GM23248 (cell line): ENCODE measurements at places on chromosomes 16 and 17. TPM values are rescaled to one million over a fixed set of nuclear protein-coding genes. Genes with fewer than 3 reads are reported as not detected.

DNA sequence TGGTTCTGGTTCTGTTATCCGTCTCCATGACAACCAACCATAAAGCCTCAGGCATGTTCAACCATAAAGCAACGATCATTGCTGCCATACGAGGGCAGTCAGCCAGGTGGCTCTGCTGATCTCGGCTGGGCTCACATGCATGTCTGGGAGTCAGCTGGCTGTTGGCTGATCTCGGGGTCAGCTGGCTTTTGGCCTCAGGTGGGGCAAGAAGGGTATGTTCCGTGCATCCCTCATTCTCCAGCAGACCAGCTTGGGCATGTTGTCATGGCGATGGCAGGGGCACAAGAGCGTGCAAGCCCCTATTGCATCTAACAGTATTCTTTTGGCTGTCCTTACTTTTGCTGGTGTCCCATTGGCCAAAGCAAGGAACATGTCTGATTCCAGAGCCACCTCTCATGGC is 86.2 kb downstream of the ABCC6 start:
- peak; percentile 13 for DNase-seq

- DNase-seq: no peak
Measured at GRCh38 chr16:266258-267164, 9.2 kb downstream of the RGS11 start.

DNA sequence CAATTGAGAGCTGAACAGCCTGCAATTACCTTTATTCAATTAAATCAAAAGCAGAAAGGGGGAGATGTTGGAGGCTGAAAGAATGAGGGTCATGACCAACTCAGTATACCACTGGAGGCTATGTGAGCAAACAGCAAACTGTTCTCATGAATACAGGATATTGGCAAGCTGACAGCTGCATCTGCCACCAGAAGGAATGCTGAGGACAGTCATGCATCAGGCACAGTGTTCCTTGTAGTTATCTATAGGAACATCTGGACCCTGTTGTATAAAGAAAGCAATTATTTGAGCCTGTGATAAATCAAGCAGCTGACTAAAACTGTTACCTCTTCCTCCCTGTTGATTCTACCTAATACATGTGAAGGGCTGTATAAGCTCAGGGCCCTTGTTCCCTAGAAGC is 2064.6 kb downstream of the TP53TG3F start:
- no peak for DNase-seq

Gene MYH11
- not detected in 2 replicates for total RNA-seq

GRCh38 chr17:51398687-51399086 is 138.3 kb downstream of the UTP18 start:
- no peak for DNase-seq

Gene TP53TG3F
- not detected in 2 replicates for total RNA-seq

DNA sequence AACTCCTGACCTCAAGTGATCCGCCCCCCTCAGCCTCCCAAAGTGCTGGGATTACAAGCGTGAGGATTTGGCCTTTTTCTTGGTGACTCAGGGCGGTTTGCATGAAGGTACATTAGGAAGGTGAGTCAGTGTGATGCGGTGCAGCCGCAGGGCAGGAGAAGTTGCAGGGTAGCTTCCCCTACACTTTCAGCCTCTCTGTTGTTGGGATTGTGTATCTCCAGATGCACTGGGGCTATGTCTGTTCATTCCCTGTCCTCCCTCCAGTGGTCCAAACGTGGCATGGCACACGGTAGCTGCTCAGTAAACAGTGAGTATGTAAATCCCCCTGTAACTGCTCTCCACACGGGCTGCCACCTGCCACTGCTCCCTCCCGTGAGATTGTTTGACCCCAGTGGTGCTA is 109.1 kb upstream of the CDC42EP4 start:
- peak; percentile 32 for DNase-seq

Gene AXIN2
- total RNA-seq: 2.3 and 2.4 TPM in 2 replicates

Gene C16orf92
- total RNA-seq: not detected in 2 replicates

GRCh38 chr16:80226499-80226898 is 314.3 kb upstream of the DYNLRB2 start:
- no peak for DNase-seq

DNA sequence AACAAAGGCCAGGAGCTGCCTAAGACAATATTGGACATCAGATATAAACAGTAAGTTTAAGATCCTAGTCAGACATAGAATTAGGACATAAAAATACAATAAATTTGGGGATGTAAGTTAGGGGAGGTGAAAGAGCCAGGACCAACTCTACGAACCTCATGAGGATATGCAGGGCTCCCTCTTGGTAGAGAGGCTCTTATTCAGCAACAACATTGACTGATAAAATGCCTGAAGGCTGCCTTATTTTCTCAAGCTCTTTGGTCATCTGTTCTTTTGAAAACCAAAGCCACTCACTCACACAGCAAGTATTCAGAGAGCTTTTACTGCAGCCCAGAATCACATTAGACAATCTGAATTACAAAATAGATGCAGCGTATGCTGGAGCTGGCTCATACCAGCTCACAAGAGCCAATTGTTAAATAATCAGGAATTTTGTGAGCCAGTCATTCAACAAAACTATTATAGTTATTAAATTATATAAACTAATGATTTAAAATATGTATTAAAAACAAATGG is 108.6 kb upstream of the CLEC3A start:
- peak; percentile 42 for DNase-seq

Gene SLC16A11
- not detected in 2 replicates for total RNA-seq

Gene KRTAP3-1
- total RNA-seq: not detected in 2 replicates

GRCh38 chr17:73371836-73372235 is 60.0 kb upstream of the CDC42EP4 start:
- no peak for DNase-seq

- DNase-seq: no peak
Measured at GRCh38 chr16:89198417-89199240, 1.7 kb downstream of the SLC22A31 start.

DNA sequence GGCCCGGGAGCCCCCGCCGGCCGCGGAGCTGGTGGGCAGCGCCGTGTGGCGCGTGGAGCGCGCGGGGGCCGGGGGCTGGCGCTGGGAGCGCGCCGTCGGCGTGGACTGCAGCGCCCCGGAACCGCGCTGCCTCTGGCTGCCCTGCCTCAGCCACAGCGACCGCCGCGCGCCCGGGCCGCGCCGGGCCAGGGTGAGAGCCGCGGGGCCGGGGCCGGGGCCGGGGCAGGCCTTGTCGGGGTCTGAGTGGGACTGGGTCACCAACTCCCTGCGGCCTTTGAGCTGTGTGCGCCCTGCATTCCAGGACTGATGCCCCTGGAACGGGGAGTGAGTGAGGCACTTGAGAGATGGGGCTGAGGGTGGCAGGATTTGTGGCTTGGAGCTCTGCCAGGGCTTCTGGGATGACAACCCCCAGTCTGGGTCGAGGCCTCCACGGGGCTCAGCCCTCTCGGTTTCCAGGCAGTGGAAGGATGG is 25.7 kb downstream of the ARHGAP23 start:
- DNase-seq: peak; percentile 62

DNA sequence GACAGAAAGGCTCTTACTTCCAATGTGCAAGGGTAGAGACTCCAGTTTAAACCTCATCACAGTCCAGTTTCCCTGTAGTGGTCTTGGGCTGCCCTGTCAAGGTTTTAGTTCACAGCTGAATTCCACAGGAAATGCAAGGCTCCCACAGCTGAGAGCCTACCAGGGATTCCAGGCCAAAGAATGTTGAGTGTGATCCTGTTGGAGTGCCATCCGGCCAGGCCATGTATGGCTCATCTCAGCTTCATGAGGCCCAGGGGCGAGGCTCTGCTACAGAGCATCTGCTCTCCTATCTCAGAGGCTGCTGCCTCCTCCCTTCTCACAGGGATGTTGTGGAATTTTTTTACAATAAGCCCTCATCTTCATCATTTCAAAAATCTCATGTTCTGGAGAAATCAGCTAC is 239.8 kb upstream of the CCL2 start:
- no peak for DNase-seq
